Activated naive CD4-positive, alpha-beta T cell treated with anti-CD3 and anti-CD28 coated beads, Interleukin-2, amount 50 U/mL, for 72 hours (primary cell): ENCODE measurements at places on chromosomes 3 and 15. TPM values are rescaled to one million over a fixed set of nuclear protein-coding genes. Genes with fewer than 3 reads are reported as not detected.
A peak's percentile ranks its signal among the peaks of the same experiment; 100 is the strongest.

GHRL gene
- not detected for total RNA-seq

KCNAB1 gene
- not detected for total RNA-seq

- DNase-seq: no peak
Observed at GRCh38 chr3:73072634-73073033, 11.2 kb downstream of the EBLN2 start.

DNA sequence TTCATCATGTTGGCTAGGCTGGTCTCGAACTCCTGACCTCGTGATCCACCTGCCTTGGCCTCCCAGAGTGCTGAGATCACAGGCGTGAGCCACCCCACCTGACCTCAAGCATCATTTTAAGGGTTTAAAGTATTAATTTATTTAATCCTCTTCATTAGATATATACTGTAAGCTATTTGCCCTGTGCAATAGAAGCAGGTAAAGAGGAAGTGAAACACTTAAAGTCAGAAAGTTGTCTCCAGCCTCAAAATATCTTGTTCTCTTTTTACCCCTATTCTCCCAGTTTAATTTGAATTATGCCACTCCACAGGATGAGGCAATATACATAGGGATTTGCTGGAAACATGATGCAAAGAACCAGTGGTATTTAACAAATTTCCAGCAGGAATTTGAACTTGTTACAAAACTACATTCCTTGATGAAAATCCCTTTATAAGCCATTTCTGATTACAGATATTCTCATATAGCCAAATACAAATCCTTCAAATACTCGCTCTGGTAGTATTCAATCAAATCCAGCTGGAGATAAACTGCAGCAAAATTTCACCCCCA is 2.0 kb downstream of the NDUFB5 start:
- no peak for DNase-seq

- no peak for DNase-seq
Observed at GRCh38 chr3:136780741-136781140, 28.6 kb upstream of the STAG1 start.

GRCh38 chr3:121834671-121835464 is at the start of the genes EAF2 and IQCB1:
TSS of gene EAF2 (plus strand) at chr3:121835209. CDS start at chr3:121835286, 77 bp downstream.
TSS of gene IQCB1 (minus strand) at chr3:121835060. CDS start at chr3:121828960, 6,100 bp downstream.
- peak; percentile 96 for DNase-seq

- DNase-seq: no peak
Observed at GRCh38 chr15:88144921-88145653, 111.5 kb downstream of the NTRK3 start.

DNA sequence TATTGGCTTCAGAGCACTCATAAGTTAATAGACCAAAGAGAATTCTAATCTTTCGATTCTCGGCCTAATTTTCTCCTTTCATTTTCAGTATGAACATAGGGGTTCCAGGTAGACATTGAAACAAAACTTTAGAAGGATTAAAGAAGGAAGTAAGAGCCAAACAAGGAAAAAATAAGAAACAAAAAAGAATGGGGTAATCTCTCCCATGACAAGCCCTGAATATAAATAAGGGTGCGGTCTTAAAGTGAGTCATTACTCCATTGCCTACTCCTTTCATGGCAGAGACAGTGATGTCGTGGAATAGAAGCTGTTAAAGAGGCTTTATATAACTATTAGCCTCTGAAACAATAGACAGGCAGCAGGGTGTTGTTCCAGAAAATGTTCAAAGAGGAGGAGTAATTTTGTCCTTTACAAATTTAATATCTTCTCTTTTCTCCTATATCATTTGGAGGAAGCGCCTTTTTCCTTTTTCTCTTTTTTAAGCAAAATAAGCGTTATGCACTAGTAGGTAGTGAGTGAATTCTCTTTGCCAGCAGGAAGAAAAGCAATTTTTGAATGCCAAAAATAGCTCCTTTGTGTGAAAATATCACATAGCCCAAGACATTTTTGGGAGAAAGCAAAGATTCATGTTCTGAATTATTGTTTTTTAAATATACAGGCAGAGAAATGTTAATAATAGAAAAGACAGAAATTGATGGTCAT is 607.9 kb upstream of the KCNMB2 start:
- DNase-seq: no peak

- DNase-seq: no peak
Observed at GRCh38 chr15:68274201-68274848, 3.2 kb upstream of the FEM1B start.

DNA sequence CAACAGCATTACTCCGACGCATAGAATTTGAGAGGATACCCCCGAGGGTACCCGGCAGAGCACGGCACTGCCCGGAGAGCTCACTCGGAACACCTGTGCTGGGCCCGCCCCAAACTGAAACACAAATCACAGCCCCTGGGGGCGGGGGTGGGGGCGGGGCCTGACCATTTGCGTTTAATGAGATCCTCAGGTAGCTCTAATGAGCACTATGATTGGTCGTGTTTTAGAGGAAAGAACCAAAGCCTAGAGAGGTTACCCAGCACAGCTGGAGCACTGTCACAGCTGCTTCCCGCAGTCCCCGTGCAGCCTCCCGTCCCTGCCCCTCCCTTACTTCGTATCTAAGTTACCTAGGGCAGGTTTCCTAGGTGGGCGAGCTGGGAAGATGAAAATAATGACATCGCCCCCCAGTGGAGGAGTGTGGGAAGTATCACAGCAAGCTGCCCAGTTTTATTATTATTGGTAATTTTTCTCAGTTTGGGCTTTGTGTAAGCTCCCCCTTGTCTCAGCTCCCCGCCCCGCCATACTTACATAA is 187.1 kb downstream of the PDE8A start:
- DNase-seq: no peak

- DNase-seq: peak; percentile 59
Observed at GRCh38 chr3:113531826-113532697, at the start of gene SIDT1. TSS of gene SIDT1 (plus strand) at chr3:113532555. CDS start at chr3:113533022, 467 bp downstream.

DNA sequence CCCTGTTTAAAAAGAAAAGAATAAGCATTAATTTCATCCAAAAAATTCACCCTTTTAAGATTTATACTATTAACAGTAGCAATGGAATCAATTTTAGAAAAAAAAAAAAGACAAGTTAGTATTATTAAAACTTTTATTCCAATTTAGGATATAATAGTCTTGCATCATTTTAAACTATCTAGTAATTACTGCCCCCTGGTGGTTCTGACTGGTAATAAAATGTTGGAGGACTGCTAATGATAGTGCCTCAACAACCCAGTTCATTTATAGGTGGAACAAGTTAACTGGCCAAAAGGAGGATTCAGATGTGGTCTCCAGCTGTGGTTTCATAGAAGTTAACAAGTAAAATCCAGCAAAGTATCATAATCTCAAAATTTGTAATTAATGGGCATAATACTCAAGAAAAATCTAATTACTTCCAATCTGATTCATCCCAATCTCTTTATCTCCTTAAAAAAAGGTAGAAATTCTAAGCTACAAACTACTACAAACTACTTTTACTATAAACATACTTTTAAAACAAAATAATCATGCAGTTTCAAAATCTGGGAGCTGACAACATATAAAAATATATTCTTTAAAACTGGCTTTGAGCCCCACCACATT is 30.7 kb upstream of the WDR49 start:
- DNase-seq: peak; percentile 71

DNA sequence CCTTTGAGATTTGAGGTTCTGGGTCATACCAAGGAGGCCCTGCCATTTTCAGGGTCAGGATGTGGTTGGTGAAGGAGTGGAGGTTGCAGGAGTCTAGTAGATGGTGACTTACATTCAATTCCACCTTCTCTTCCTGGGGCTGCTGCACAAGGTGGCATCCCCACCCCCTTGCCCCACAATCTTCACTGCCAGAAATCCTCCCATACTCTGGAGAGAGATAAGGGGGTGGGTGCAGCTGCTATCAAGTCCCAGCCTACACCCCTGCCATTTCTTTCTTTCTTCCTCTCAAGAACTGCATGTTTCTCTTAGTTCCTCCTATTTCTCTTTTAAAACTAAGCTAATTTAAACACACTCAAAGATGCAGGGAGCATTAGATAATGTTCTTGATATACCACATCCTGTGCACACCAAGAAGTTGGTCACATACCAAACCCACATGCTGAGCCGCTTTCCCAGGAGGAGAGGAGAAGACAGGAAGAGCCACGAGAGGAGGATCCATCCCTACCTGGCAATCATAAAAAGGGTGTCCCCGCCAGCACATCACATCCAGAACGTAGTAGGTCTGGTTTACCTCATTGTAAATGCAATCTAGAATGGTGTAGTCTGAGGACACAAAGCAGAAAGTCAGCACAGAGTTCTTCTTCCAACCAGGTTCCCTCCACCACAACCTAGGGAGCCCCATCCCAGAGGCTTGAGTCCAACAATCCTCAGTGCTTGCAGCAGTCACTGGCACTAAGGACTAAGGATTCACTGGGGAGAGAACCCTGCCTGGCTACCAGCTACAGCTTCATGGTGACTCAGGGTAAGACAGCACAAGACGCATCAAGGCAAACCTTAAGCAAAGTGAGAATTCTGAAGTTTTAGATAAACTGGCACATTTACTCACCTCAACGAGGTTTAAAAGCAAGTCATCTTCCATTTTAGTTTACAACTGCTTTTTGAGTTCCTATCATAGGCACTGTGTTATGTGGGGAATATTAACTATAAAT is 18.5 kb downstream of the SNUPN start:
- DNase-seq: no peak

- DNase-seq: no peak
Observed at GRCh38 chr15:98725874-98726273, 77.5 kb downstream of the IGF1R start.
